CD4-positive, alpha-beta T cell treated with Interferon alpha-2 for 1 hour (primary cell): ENCODE measurements at places on chromosomes 4 and X.

DNA sequence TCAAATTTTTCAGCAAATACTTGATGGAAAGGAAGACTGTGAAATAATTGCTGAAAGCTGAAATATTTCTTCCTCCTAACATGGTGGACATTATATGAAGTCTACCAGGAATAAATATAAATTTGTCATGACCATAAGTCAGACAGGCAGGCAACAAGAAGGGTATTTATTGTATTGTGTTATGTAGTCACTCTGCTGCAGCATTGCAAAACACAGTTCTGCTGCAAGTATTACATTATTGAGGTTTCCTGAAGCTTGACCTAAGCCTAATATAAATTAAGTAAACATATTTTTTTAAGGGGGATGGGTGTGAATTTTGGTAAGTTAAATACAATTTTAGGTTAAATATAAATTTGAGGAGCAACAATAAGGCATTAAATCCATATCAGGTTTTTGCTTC lies 60.2 kb upstream of the MAOA start:
- DNase-seq = no peak

DNA sequence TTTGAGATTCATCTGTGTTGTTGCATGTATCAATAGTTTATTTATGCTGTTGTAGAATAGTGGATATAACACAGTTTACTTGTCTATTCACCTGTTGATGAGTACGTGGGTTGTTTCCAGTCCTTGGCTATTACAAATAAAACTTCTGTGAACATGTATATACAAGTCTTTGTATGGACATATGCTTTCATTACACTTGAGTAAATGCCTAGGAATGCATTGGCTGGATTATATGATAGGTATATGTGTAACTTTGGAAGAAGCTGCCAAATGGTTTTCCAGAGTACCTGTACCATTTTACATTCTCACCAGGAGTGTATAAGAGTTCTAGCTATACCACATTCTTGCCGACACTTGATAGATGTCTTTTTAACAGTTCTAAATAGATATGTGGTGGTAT lies 16.5 kb downstream of the ART3 start:
- no peak for DNase-seq

- no peak for DNase-seq
These were observed 169.5 kb downstream of the GLRA2 start for GRCh38 chrX:14698790-14699189.

GRCh38 chr4:70836081-70836480 lies 3.6 kb downstream of the GRSF1 start:
- DNase-seq = no peak

DNA sequence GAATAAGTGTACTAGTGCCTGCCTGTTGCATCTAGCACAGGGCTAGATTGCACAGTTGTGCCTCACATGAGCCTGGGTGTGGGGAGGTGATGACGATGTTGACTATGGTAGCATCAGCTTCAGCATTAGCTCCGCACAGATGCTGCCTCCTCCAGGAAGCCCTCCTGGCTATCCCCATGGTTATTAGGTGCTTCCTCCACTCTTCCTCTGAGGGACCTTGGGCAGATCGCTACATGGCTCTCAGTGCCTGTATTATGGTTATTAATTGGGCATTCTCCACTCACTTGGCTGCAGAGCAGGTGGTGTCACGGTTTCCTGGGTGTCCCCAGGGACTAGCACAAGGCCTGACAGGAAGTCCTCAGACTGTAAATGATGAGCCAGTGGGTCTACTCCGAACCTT lies 325.6 kb downstream of the ARHGAP10 start:
- no peak for DNase-seq

GRCh38 chrX:45186643-45187026 lies 14.0 kb downstream of the DIPK2B start:
- no peak for DNase-seq

DNA sequence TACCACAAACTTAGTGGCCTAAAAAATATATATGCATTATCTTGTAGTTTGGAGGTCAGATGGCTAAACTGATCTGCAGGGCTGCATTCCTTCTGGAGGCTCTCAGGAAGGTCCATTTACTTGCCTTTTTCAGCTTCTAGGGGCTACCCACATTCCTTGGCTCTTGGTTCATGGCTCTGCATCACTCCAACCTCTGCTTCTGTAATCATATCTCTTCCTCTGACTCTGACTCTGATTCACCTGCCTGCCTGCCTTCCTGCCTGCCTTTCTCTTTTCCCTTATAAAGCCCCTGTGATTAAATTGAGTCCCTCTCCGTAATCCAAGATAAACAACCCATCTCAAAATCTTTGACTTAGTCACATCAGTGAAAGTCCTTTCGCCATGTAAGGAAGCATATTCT lies 25.0 kb upstream of the FRMPD4 start:
- DNase-seq = no peak

- no peak for DNase-seq
These were observed 83.5 kb downstream of the CHRNA9 start for GRCh38 chr4:40418430-40419230.
